ENCODE measurements at places on chromosomes 3 and 15.

GRCh38 chr15:91860498-91860897 lies 7.0 kb downstream of the SLCO3A1 start:
- DNase-seq, result no peak

GRCh38 chr3:64311424-64312061 lies 86.3 kb upstream of the PRICKLE2 start:
- no peak for DNase-seq

- no peak for DNase-seq
Observed at GRCh38 chr3:111723293-111724215, 128.4 kb upstream of the ZBED2 start.

DNA sequence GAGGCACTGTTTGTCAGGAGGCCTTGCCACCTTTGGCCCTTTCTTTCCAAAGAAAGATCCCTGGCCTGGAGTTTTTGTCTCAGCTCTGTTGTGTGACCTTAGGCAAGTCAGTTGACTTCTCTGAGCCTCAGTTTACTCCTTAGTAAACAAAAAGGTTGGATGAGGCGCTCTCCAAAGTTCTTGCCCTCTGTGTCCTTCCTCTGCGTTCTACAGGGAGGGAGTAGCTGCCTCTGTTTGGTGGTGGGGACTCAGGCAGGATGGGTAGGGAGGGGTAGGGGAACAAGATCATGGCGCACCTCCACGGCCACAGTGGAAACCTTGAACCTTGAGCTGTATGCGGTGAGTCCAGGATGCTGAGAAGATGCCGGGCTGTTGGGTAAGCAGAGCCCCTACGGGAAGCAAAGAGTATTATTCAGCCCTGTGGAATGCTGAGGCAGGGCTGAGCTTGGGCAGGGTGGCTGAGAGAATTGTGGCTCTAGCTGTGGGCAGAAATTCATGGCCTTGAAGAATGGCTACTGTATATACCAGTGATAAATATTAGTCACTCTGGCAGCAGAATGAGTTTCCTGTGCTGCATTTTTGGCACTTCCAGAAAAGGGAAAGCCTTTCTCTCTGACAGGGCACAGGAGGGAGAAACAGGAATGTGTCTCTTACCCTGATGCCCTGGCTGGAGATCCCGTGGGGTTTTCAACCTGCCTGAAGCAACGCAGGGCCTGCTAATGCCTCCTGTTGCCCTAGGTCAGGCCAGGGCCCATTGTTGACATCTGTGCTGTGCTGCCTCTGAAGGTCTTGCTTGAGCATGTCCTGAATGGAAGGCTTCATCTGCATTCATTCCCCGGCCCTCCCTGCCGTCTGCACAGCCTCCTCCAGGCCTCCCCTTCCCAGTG lies 39.9 kb downstream of the SMAD3 start:
- no peak for DNase-seq

DNA sequence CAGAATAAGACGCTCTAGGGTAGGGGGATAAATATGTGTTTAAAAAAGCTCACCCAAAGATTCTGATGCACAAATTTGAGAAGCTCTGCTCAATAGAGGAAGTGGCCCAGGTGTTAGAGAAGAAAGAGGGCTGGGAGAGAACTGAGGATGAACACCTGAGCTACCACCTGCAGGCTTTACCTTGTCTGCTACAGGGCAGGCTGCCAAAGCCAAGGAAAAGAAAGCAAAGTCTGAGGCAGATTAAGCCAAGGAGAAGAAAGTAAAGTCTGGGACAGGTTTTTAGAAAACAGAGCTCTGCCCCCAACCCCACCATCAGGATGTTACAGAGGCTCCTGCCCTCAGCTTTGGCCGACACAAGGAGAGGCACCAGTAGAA lies 92.9 kb downstream of the THRB start:
- DNase-seq, result no peak

- no peak for DNase-seq
Observed at GRCh38 chr3:48587686-48588085, 7.4 kb downstream of the COL7A1 start.

GRCh38 chr3:195063581-195064193 lies 207.3 kb downstream of the XXYLT1 start:
- DNase-seq, result no peak

DNA sequence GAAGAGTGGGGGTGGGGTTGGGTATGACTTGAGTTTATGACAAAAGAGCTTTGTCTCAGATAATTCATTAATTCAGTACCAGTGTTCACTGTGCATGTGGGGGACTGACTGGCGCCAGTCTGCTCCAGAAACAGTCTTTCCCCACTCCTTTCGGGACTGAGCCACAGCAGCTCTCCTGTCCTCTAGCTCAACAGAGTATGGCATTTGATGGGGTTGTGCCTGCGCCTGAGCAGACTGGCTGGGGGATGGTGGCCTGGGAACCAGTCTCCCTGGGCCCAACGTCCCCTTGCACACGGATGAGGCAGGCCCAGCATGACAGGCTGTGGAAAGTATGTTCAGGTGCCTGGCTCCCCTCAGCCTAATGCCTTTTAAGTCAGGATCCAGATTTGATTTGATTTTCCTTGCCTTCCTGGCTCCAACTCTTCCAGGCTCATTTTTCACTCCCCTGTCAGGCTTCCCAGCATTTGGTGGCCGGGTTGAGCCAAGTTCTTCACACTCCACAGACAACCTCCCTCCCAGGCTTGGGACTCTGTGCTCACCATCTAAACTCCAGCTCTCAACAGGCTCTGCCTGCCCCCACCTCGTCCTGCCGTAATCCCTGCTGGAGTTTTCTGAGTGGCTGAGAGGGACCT lies 105.0 kb downstream of the MYLK start:
- DNase-seq, result no peak

- DNase-seq, result no peak
Observed at GRCh38 chr15:52566889-52567288, 1.9 kb downstream of the ARPP19 start.

DNA sequence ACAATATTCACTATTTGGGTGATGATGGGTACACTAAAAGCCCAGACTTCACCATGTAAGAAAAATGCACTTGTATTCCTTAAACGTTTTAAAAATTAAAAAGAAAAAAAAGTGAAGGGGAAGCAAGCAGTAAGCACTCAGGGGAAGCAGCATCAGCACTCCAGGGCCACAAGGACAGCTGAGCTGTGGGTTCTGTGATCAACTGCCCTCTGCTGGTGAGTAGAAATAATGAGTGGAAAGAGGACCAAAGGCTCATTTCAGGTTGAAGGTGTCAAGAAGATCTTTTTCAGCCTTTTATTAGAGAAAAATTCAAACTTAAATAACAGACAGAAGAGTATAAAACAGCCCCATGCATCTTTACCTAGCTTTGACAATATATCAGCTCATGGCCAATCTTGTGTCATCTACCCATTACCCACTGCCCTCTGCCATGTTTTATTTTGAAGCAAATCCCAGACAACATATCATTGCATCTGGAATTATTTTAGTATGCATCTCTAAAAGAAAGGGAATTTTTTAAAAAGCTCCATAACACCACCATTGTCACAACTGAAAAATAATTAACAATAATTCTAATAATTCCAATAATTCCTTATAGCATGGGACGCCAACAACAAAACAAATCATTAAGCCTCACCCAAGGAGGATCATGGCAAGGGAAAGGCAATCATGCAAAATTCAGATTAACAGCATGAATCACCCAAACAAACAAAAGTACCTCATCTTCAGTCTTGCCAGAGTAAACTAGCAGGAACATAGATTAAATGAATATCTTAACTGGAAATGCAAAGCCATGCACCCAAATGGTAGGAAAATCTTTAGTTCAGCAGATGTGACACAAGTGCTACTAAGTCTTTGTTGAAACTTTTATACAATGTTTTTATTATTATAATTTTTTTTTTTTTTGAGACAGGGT lies 42.5 kb downstream of the TAMM41 start:
- DNase-seq, result peak; percentile 42

- DNase-seq, result peak; percentile 57
Observed at GRCh38 chr3:150765949-150766720, 3.2 kb upstream of the SIAH2 start.

DNA sequence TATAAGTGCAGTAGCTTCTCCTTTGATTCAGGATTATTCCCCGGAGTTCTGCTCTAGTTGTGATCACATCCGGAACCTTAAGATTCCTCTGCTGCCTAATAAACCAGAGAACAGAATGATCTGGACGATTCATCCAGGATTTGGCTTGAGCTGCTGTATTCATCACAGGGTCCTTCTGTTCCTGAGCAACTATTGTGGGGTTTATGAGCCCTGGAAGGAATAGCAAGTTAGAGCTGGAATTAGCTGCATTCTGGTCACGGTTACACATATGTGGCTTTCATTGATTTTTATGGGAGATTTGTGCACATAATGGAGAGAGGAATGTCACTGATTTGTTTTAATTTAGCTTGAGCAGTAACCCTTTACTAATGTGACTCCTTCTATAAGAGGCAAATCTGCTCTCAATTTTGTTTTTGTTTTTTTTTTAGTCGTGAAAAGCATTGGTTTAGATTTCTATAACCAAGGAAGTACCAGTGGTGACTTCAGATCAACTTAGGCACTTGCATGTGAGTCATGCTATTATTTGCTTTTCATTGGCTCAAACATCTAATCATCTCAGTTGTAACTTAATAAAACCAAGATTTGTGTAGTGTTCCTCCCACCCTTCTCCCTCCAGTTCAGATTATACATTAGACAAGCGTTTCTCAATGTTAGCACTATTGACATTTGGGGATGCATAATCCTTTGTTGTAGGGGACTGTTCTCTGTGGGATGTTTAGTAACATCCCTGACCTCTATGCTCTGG lies 148.5 kb downstream of the OTOL1 start:
- no peak for DNase-seq

- no peak for DNase-seq
Observed at GRCh38 chr15:83813682-83814081, 159.8 kb downstream of the ADAMTSL3 start.

DNA sequence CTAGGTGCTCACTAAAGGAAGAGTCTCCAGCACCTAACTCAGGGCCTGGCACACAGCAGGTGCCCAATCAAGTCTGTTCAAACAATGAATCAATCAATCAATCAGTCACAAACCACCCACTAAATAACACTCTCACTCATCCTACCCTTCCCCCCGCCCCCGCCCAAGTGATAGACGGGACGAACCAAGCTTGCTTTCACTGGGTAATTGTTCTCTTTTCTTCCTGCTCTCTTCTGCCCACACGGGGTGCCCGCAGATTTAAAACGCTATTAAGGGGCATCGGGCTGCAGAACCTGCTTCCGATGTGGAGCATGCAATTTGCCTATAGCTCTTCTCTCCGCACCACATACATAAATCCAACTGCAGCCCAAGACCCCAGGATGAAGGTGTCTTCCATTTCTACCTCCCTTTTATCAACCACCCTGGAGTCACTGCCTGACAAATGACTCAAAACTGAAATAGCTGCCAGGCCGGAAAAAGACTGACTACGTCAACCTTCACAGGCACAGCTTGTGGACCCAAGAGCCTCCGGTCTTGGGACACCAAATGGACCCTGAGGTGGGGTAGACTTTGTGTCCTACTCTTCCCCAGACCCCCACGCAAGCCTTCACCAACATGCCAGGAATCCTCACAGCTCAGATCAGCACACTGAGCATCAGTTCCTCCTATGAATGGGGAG lies 1.7 kb downstream of the KLHL25 start:
- peak; percentile 73 for DNase-seq

GRCh38 chr15:47460795-47461573 lies 256.3 kb upstream of the SEMA6D start:
- DNase-seq, result no peak

GRCh38 chr15:77002436-77002835 lies 7.5 kb downstream of the PSTPIP1 start:
- no peak for DNase-seq

GRCh38 chr3:99330281-99330680 lies 308.1 kb upstream of the COL8A1 start:
- no peak for DNase-seq

GRCh38 chr15:77126529-77127326 lies 55.8 kb upstream of the TSPAN3 start:
- no peak for DNase-seq

DNA sequence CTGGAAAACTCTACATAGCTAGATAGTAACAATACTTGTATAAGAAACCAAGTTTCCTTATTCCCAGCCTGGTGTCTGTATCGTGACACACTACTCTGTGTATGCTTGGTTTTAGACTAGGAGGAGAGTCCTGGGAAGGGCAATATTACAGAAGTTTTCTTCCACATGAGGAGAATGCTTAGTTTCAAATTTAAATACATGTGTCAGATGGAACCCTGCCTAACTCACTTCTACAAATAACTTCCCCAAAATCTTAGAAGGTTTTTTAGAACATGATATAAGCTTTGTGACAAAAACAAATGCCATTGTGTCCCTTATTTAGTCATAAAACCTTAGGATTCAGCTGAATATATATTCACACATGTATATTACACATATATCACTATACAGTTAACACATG lies 7.2 kb upstream of the IL20RB start:
- no peak for DNase-seq

DNA sequence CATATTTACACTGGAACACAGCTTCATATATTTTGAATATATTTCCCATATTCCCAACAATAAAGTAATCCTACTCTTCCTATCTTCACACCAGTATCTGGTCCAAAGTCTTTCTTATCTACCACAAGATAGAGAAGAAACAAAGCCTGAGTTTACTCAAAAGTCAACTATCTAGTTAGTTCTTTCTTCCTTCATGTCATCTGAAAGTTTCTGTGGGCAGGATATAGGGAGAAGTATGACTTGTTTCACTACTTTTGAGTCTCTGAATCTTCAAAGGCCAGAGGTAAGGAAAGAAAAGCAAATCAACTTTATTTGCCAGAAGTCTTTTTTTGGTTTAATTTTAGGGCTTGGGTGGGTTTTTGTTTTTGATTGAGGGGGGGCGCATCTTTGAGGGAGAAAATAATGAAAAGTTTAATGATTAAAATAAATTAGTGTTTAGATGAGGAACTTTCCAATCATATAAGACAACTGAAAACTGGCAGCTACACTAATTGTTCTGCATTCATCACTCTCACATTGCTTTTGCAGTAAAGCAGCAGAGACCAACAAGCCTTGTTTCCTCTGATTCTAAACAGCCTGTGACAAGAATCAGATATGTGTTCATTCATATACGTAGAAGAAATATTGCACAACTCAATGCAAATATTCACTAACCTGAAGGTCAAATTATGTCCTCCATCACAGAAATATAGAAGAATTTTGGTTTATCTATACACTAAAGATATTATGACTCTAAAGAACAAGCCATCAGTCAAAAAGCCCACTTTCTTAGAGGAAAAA lies 421.4 kb downstream of the SHQ1 start:
- no peak for DNase-seq
